ENCODE measurements at places on chromosomes 6 and 20.

DNA sequence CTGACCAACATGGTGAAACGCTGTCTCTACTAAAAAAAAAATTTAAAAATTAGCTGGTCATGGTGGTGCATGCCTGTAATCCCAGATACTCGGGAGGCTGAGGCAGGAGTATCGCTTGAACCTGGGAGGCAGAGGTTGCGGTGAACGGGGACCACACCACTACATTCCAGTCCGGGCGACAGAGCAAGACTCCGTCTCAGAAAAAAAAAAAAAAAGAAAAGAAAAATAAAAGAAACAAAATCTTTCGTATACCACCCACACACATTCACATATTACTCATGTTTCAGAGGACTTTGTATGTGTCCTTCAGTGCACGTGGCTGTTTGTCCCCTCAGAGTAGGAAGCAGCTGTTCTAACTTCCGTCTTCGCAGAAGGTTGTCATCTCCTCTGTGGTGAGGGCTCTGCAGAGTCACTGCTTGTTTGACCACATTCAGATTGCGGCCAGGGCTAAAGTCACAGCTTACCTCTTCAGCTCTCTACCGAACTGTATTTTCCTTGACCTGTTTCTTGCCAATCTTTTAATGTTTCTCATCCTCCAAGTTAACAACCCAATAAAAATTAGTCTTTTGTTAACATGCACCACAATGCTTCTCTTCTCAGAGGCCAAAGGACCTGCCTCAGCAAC is 36.6 kb upstream of the HIVEP1 start:
- no peak for DNase-seq

GRCh38 chr20:51680067-51680749 is 88.0 kb downstream of the ATP9A start:
- no peak for DNase-seq

DNA sequence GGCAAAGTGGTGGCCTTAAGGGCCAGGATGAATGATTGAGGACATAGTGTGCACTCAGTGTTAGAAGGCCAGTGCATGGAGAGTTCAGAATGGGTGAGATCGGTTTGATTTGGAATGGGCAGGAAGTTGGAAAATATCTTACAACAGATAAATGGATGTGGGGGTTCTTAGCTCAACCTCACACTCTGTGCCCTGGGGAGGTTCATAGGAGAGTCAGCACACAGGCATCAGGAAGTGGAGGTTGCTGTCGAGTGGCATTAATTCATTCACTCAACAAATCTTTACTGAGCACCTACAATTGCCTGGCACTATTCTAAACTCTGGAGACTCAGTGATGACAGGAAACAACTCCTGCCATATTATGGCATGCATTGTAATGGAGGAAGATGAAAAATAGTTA is 313.7 kb upstream of the SUPT3H start:
- DNase-seq = no peak

GRCh38 chr20:20955892-20956291 is 150.3 kb downstream of the LINC00237 start:
- DNase-seq = no peak

GRCh38 chr6:38725414-38726183 is 10.5 kb downstream of the DNAH8 start:
- DNase-seq = no peak
